HT1080 (cell line): ENCODE measurements at places on chromosomes 13 and 19. TPM values are rescaled to one million over a fixed set of nuclear protein-coding genes. Genes with fewer than 3 reads are reported as not detected.

GRCh38 chr19:14674764-14675163 is at the start of gene ADGRE3:
Gene ADGRE3, minus strand, starts transcription at chr19:14674844. Its CDS starts 74 bp downstream, at chr19:14674770.
- no peak for DNase-seq

DNA sequence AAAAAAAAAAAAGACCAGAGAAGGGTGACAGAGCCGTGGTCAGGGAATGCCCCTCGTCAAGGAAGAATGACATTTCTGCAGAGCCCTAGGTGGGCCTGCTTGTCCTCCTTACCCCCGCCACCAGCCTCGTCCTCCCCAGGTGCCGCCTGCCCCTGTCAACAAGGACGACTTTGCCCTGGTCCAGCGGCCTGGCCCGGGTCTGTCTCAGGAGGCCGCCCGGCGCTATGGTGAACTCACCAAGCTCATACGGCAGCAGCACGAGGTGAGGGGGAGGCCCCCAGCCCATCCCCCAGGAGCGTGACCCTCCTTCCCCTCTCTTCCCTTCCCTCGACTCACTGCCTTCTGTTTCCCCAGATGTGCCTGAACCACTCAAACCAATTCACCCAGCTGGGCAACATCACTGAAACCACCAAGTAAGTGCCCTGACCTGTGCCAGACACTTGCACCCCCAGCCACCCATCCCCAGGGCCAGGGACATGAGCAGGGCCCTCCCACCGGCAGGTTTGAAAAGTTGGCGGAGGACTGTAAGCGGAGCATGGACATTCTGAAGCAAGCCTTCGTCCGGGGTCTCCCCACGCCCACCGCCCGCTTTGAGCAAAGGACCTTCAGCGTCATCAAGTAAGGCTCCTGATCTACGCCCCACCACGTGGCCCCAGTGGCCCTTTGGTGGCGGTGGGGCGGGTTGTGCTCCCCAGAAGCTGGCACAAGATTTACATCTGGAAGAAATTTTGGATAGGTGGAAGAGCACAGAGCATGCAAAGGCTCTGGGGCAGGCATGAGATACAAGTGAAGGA is 14.8 kb downstream of the PODNL1 start:
- DNase-seq = no peak

DNA sequence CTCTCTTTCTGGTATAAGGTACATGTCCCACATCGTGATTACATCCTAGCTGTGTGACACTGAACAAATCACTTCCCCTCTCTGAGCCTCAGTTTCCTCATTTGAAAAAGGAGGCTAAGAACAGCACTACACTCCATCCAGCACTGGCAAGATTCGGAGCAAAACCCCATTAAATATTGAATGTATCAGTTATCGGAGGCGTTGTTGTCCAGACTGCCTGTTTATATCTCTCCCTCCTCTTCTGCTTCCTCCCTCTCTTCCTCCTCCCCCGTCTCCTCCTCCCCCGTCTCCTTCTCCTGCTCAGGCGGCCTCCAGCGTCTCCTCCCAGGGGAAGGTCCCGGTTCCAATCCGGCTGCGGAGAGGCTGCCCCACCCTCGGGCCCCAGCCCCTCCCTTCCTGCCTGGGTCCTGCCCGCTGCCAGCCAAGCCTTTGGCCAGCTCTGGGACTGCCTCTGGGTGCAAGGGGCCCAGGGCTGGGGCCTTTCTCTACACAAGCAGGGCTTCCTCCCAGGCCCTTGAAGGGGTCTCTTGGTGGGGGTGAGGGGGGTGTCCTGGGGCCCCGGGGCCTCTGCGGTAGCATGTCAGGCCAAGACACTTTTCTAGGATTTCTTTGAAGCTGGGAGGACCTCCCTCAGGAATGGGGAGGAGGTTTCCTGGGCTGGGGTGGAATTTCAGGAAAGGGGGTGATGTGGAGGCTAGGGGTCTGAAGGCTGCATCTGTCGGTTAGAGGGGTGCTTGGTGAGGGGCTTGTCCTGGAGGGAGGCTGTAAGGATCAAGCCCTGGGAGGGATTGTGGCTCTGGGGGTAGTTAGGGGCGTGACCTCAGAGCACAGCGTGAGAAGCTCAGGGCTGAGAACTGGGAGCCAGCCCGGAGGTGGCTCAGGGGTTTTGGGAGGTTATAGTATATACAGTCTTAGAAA is 1.9 kb downstream of the RRAS start:
- peak; percentile 83 for DNase-seq

DNA sequence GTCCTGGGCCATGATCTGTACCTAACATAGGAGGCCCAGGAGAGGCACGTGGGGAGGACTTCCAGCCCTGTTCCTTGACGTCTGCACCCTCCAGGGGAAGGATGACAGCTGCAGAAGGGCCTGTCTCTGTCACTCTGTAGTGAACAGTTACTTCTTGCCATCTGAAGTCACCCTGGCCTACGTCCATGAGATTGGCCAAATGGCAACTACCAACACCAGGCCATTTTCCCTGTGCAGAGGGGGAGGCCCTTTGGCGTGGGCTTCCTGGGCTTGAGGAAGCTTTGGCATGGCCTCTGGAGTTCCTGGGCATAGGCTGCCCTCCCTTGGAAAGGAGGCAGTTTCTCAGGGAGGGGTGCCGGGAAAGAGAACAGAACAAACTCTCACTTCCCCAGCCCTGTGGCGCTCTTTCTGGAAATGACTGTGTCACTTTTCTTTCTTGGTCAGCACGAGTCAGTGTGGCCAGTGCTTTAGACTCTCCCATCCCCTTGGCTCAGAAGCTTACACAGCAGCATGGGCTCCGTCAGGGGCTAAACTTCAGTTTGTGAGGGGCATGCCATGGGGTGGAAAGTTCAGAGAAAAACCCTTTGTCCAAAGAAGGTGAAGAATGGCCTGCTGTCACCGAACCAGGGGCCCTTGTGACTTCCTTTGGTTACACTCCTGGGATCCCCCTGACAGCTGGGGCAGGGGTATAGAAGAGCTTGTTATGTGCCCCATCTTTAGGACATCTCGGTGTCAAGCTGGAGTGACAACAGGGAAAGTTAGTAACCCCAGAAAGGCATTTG is 5.3 kb downstream of the CARM1 start:
- peak; percentile 40 for DNase-seq

DNA sequence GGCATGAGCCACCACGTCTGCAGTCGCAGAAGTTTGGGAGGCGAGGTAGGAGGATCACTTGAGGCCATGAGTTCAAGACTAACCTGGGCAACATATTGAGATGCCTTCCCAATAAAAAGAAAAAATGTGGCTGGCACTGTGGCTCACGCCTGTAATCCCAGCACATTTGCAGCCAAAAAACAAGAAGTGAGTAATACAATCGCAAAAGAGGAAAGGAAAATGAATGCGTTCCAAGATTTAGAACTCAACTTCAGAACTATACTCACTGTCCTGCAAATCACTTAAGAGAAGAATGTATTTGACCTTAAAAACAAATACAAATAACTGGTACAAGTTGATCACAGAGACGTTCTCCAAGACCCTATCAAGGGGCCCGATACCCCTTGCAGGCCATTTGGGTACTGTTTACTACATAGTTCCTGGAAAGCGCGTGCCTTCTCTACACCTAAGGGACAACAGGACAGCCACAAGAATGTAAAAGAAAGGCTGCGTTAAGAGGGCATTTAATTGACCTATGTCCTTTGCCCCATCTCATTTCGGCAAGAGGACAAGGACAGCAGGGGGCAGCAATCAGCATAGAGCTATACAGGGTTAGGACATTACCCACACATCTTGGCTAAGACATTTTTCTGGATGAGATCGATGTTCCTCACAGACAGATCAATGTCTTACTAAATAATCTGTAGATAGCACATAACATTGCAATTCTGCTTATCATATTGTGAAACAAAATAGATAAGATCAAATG is 41.3 kb downstream of the FLT3 start:
- DNase-seq = no peak

GRCh38 chr13:62125451-62125850 is 709.8 kb upstream of the PCDH20 start:
- DNase-seq = no peak

DNA sequence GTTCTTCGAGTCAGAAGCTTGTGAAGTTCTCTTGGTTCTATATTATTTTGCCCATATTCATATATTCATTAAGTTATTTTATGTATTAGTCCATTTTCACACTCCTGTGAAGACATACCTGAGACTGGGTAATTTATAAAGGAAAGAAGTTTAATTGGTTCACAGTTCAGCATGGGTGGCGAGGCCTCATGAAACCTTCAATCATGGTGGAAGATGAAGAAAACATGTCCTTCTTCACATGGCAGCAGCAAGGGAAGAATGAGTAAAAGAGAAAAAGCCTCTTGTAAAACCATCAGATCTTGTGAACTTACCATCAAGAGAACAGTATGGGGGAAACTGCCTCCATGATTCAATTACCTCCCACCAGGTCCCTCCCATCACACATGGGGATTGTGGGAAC is 182.3 kb downstream of the GPC5 start:
- DNase-seq = no peak

DNA sequence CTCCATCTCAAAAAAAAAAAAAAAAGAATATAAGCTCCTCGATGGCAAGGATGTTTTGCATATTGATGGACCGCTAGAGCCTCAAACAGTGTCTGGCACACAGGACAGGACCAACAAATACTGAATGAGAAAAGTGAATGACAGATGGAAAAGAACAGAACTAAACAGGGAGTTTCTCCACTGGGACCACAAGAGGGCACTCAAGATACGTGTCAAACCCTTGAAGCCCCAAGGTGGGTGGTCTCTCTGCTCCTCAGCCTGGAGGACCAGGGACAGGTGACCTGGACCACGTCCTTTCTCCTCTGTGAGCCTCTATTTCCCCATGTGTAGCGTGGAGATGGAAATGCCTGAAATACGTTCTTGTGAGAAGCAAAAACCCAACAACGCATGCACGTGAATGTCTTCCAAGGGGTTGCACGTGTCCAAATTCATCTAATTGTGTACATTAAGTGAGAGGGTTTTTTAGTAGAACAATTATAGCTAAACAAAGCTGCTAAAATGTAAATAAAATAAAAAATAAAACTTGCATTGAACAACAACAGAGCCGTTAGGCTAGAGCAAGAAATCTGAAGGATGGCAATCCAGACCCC is 5.7 kb upstream of the CDC42EP5 start:
- DNase-seq = no peak

DNA sequence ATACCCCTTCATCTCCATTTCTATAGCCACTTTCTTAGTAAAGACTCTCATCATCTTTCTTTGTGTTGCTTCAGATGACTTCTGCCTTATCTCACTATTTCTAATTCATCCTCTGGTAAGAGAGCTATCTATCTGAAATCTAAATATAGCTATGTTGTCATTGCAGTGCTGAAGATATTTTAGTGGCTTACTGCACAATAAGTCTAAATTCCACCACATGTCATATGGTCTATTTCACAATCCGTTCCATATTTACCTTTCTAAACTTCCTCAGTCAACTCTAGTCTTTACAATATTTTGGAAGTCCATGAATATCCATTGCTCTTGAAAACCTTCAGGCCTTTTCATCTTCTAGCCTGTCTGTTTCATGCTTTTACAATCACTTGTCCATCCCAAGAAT is 465.1 kb upstream of the SLC10A2 start:
- no peak for DNase-seq

DNA sequence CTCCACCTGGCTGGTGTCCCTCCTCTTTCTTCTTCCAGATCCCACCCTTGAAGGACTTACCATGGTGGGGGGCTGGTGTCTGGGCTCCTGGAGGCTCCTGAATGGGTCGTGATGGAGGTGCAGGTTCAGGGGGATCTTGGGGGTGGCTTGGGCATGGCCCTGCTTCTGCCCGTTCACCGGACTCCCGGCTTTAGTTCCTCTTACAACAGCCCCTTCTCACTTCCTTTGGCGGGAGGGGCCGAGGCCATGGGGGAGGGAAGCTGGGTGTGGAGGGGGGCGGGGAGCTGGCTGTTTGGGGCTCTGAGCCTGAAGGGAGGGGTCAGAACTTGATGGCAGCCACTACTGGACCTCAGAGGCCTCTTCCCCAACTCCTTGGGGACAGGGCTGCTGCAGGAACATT is at the start of gene MYO1F:
TSS of gene MYO1F (minus strand) at position 196 of the 400 bp plus-strand sequence. CDS start at position 63, 133 bp downstream.
- DNase-seq = no peak

- DNase-seq = no peak
Observed at GRCh38 chr13:73731564-73731963, 402.6 kb downstream of the KLF12 start.

The LYL1 gene
- not detected in 2 replicates for total RNA-seq

The ZNF607 gene
- 0.80 and 1.0 TPM in 2 replicates for total RNA-seq

The KLK8 gene
- total RNA-seq = not detected in 2 replicates

The LILRB1 gene
- not detected in 2 replicates for total RNA-seq

The FPR3 gene
- not detected in 2 replicates for total RNA-seq

The SHISA7 gene
- total RNA-seq = not detected in 2 replicates

The RNF17 gene
- total RNA-seq = 6.8 TPM in 2 replicates

The KCNN4 gene
- total RNA-seq = 108 and 120 TPM in 2 replicates
